ENCODE measurements at places on chromosomes 1 and 21. TPM values are rescaled to one million over a fixed set of nuclear protein-coding genes. Genes with fewer than 3 reads are reported as not detected.

GRCh38 chr1:200526709-200527612 is 93.6 kb downstream of the KIF14 start:
- DNase-seq, result no peak

- no peak for DNase-seq
Measured at GRCh38 chr1:34870395-34870794, 10.8 kb upstream of the SMIM12 start.

GRCh38 chr1:47765236-47765635 is 231.9 kb downstream of the TRABD2B start:
- no peak for DNase-seq

DNA sequence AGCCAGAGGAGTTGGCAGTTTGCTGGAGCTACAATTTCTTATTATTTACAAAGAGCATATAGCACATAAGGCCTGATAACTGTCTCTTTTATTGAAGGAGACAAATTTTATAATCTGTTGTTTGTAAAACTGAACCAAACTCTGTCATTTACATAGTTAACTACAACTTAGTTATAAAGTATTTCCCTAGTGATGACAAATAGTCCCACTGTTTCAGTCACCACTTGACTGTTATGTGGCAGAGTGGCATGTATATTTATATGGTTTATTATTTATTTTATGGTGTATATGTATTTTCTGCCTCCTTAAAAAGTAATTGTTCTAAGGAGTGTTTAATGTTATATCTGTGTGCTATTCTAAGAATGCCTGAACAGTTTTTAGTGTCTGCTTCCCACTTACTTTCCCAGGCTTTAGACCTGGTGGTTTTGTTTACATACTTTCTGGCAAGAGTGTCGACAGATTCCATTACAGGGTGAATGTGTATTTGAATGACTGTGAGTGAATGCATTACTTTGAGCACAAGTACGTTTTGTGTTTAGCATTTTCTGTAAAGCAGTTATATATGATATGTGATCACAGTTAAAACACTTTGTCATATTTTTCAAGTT is 10.0 kb downstream of the TSEN15 start:
- no peak for DNase-seq

GRCh38 chr1:9701665-9702064 is 50.1 kb downstream of the PIK3CD start:
- no peak for DNase-seq

GRCh38 chr21:26614251-26614650 is 41.2 kb upstream of the CYYR1 start:
- DNase-seq, result no peak

DNA sequence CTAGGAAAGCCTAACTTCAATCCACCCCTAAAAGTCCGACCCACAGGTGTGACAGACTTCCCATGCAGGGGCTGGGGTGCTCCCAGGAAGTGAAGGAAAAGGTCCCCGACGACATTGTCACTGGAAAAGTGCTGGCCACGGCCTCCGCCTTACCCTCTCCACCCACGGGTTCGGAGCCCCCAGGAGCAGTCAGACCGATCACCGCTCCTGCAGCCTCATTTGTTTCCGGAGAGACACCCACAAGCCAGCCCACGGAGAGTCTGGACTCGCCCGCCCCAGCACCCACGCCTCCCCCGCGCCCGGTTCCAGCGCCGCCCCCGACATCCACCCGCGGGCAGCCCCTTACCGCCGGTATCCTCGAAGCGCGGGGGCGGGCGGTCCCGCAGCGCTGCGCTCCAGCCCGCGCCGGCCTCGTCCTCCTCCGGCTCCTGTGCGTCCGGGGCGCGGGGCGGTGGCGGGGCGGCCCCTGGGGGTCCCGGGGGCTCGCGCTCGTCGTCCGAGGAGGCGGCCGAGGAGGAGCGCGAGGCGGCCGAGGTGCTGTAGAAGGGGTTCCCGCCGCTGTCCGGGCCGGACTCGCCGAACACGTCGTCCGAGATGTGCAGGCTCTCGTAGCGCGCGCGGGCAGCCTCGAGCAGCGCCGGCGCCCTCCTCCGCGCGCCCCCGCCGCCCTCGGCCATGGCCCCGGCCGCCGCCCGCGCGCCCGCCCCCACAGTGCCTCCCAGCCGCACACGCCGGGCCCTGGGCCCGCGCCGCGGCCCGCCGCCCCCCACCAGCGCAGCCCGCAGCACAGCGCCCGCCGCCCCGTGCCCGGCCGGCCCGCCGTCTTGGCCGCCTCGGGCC is 660 bp downstream of the PGBD5 start:
- DNase-seq, result no peak

GRCh38 chr1:178849918-178850317 is 21.0 kb downstream of the ANGPTL1 start:
- DNase-seq, result no peak

DNA sequence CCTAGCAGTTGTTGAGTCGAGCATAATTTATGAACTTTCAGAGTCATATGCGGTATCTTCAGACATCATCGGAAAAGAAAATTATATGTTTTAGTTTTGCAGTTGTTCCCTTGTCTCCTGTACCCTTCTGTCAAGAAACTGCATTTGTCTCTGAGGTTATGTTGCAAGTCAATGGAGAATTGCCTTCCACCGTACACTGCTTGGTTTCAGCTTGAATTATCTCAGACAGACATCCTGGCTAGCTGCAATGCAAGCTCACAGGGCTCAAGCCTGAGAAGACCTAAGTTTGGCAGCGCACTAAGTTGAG is 156.0 kb downstream of the NFIA start:
- DNase-seq, result no peak

- no peak for DNase-seq
Measured at GRCh38 chr1:107936498-107937481, 28.2 kb downstream of the VAV3 start.

DNA sequence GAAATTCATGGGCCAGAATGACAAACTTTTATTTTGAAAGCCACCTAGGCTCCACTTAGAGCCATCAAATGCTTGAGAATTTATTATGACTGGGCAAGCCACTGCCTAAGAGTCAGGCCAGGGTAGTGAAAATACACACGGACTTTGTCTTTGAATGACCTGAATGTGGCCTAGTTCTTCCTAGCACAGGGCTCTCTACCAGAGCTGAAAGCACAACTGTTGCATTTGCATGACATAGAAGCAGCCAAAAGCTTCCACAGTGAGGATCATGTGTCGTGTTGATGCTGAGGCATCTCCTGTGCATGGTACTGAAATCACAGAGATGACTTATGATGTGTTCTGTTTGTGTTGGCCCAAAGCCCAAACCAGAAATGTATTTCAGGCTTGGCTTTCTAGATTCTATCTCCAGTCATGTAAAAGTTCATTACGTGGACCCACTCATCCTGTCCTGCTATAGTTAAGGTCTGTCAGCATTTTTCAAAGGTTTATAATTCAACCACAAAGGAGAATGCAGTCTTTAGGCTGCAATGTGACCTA is 164.0 kb upstream of the UBE2U start:
- DNase-seq, result no peak

DNA sequence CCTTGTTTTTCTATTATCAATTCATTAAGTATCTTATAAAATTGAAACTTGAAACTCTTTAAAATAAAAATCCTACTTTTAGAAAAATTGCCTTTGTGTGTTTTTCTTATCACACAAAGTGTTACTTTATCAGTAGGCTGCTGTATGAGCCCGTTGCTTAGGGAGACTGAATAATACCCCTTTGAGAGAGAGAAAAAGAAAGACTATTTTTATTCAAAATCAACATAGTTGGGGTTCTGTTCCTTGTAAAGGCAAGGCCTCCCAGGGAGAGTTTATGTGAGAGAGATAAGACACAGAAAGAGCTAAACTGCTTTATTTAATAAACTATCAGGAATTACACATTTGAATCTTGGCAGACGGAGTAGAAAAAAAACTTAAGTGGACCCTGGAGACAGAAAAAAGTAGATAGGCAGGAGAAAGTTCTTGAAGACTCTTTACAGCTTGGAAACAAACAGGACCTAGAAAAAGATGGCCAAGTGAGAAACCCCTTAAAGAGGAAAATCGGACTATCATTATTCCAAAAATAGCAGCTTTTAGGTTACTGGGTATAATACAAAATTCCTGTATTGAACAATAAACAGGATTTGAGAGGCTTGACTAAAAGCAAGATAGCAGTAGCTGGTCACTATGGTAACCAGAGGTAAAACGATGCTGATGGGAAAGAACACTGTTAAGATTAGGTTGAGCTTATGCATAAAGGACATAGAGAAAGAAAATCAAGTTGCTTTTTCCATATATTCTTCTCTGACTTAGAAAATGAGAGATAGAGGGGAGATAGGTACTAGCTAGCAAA is 170.9 kb downstream of the LRRC7 start:
- DNase-seq, result no peak

- DNase-seq, result no peak
Measured at GRCh38 chr1:153532181-153532580, 3.6 kb downstream of the S100A6 start.

DNA sequence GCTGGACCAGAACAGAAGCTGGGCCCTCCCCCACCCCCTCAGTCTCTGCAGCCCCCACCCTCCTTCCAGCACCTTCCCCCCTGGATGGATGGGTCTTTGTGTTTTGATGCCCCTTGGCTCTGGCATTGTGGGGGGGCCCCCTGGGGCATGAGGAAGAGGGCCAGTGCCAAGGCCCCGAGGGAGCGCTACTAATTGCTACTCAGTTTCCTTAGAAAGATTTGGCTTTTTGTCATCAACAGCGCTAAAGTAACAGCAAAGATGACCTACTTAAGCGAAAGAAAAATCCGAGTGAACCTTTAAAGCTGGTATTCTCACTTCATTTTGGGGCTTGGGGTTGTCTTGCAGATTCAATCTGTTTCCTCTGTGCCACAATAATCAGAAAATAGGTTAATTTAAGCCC is 63.5 kb downstream of the SKI start:
- DNase-seq, result no peak

GRCh38 chr1:151958959-151959358 is 34.7 kb downstream of the S100A10 start:
- DNase-seq, result no peak

DNA sequence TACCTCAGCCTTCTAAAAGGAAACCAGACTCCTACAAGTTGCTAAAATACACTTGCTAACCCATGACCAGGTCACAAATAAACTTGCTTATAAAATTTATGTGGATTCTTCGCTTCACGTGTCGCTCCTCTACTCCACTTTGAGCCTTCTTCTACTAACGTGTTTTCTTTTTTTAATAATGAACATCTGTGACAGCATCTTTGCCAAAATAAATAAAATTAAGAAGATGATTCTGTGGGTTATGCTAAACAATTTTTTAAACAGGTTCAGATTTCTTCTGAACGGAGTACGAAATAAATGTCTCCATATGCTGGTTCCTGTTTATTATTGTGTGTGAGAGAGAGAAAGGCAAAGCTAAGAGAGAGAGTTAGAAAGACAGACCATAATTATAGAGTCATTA is 735.8 kb downstream of the LTN1 start:
- DNase-seq, result no peak

- no peak for DNase-seq
Measured at GRCh38 chr21:40840401-40841125, 6.4 kb downstream of the DSCAM start.

- no peak for DNase-seq
Measured at GRCh38 chr1:15956150-15956549, 19.8 kb downstream of the ZBTB17 start.

DNA sequence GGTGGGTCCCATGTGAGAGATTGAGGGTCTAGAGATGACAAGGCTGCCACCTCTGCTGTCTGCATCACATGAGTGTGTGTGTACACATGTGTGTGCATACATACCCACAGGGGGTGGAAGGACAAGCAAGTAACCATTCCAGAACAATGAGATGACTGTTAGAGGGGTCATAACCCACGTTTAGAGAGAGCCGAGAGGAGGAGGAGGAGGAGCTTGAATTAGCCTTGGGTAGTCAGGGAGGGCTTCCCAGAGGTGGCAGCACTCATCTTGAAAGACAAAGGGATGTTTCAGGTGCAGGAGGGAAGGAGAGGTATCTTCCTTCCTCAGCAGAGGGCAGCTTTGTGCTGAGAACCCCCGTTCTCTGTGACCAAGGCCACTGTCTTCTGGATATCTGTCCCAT is 21.3 kb downstream of the TNFRSF1B start:
- no peak for DNase-seq

GRCh38 chr1:94094469-94095111 is 26.4 kb downstream of the ABCA4 start:
- no peak for DNase-seq

GRCh38 chr1:117664314-117664713 is 58.5 kb downstream of the TENT5C start:
- DNase-seq, result peak; percentile 73

DNA sequence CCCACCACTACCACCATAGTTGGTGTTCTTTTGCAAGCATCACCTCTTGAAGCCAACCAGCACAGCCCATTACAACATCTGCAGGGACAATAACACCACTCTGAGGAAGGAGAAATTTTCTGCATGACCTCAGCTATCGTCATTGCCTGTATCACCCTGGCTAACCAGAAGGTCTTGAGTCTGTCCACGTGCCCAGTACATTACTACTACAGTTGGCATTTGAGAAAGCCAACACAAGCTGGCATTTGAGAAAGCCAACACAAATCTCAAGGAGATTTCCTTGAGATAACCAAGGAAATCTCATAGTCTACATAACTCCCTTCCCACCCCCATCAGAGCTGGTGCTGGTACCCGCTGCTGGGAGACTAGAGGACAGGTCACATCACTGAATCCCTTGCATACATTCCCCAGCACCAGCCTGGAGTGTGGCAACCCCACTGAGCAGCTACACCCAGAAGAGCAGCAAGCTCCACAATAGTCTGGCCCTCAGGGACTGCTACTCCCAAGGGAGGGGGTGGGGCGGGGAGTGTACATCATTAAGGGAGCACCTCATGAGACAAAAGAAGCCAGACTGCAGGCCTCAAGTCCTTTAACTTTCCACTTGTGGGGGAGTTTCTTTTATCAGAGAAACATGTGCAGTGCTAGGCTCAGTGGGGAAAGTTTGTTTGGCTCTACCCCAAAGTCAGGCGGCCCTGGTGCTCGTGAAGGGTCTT is 46.0 kb upstream of the GUCA2A start:
- DNase-seq, result no peak

Gene PLEKHO1
- total RNA-seq, result 27.1 TPM

Gene CTSS
- total RNA-seq, result 31.7 TPM

Gene SH2D1B
- total RNA-seq, result 0.10 TPM

Gene KCND3
- total RNA-seq, result not detected

Gene CFAP45
- total RNA-seq, result 1.7 TPM

Gene OXCT2
- 1.6 TPM for total RNA-seq

Gene AMIGO1
- total RNA-seq, result 1.2 TPM

Gene MPC2
- 36.9 TPM for total RNA-seq

Gene PIK3R3
- total RNA-seq, result 3.6 TPM

Gene GRHL3
- total RNA-seq, result not detected

Gene GPR61
- total RNA-seq, result not detected

Gene SPRR2G
- not detected for total RNA-seq

Gene ACTL8
- total RNA-seq, result not detected

Gene FLG2
- total RNA-seq, result not detected

Gene FAM72A
- total RNA-seq, result 32.3 TPM

Gene FCRL4
- not detected for total RNA-seq

Gene TMEM269
- total RNA-seq, result 0.29 TPM

All from activated T-helper 1 cell treated with anti-CD3 and anti-CD28 coated beads, Interleukin-12 subunit alpha, Interleukin-12 subunit beta, Interleukin-2, Interleukin-4 antibody, amounts not matched to agents 30 ng/mL and 10 ng/mL and 1 ng/mL, durations not matched to agents 14 hours and 24 hours and 36 hours (primary cell).